ENCODE measurements at places on chromosomes 5 and 9.

DNA sequence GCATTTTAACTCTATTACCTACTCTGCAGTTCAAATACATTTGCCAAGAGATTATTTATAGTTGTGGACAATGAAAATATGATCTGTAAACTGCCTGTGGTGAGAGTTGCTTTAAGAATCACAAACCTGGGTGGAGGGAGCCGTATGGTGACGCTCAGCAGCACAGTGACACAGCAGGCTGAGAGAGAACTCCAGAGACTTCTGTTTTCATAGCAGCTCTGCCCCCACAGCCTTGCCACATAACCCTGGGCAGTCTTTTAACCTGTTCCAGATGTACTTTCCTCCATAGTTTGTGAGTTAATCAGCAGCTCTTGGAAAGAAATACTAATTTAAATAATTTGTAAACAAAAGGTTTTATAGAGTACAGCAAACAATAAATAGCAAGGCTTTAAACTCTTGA, 450.5 kb downstream of the ELAVL2 start:
- DNase-seq: no peak

- DNase-seq: no peak
These were observed 79.8 kb downstream of the COL27A1 start for GRCh38 chr9:114235033-114235661.

- no peak for DNase-seq
These were observed 460.5 kb downstream of the MAN2A1 start for GRCh38 chr5:110150199-110150598.

GRCh38 chr9:82382887-82383616, 394.5 kb downstream of the SPATA31D1 start:
- DNase-seq: no peak

All from Ammon's horn (tissue), 1 donor.